Small intestine (tissue), 16 donors: ENCODE measurements at places on chromosomes 12 and 14. TPM values are rescaled to one million over a fixed set of nuclear protein-coding genes. Genes with fewer than 3 reads are reported as not detected.

GRCh38 chr14:53460544-53460943 is 307.4 kb upstream of the DDHD1 start:
- H3K27me3 ChIP-seq, result no peaks in the 10 kb centered on the region
- no peaks in the 10 kb centered on the region for H3K4me1 ChIP-seq
- no peak for DNase-seq
- H3K36me3 ChIP-seq, result no peaks in the 10 kb centered on the region

KRT5 gene
- polyA plus RNA-seq, result 5.6 TPM

DNA sequence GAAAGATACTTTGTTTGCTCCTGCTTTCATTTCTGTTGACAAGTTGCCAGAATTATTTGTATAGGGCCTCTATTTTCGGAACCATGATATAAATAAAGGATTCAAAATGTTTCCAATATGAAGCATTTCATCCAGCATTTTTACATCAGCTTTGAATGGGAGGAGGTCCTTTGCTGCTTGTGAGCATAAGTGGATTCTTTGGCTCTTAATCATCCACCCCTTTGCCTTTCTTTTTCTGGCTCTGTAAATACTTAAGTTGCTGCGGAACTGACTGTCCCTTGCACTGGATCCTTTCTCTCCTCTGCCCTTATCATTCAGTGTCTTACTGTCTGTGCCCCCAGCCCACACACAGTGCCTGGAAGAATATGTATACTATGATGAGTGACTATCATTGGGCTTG is 357.3 kb upstream of the RGS6 start:
- H3K4me3 ChIP-seq, result no peak overlapping the region
- H3K36me3 ChIP-seq, result no peaks in the 10 kb centered on the region
- no peaks in the 10 kb centered on the region for H3K27me3 ChIP-seq
- no peak for DNase-seq

SPPL3 gene
- polyA plus RNA-seq, result 57.8 TPM

GRCh38 chr12:69383074-69383473 is 23.5 kb downstream of the YEATS4 start:
- no peaks in the 10 kb centered on the region for H3K27me3 ChIP-seq
- H3K4me3 ChIP-seq, result no peak overlapping the region
- no peaks in the 10 kb centered on the region for H3K4me1 ChIP-seq
- H3K36me3 ChIP-seq, result no peaks in the 10 kb centered on the region
